HS-27A (cell line): ENCODE measurements at places on chromosomes 11 and 22.

GRCh38 chr11:2549491-2549875 lies 104.7 kb downstream of the KCNQ1 start:
- no peak for DNase-seq

DNA sequence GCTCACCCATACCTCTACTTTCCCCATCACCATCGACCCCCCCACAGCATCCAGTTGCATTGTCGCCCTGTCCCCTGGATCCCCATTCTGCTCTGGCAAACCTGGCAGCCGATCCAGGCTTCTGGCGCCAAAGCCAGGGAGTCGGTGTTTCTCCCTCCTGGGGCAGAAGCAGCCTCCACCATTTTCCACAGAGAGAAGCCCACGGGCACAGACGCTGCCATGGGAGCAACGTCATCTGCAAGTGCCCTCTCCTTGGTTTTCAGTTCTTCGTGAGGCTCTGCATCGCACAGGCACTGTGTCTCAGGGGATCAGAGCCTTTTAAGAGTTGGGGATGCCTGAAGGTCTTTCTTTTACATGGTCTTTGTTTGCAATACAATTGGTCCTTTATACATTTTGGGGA lies 2.3 kb downstream of the YPEL4 start:
- no peak for DNase-seq

- peak; percentile 15 for DNase-seq
Measured at GRCh38 chr11:30914143-30914762, 328.1 kb upstream of the MPPED2 start.

DNA sequence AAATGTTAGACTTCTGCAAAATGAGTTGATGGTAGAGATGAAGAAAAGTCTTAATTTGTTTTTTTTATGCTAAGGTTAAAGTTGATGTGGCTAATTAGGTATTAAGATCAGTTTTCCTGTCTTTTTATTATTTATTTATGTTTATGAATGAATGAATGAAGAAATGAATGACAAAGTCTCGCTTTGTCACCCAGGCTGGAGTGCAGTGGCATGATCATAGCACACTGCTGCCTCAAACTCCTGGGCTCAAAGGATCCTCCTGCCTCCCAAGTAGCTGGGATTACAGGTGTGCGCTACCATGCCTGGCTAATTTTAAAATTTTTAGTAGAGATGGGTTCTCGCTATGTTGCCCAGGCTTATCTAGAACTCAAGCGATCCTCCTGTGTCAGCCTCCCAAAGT lies 29.2 kb downstream of the MTMR3 start:
- no peak for DNase-seq

DNA sequence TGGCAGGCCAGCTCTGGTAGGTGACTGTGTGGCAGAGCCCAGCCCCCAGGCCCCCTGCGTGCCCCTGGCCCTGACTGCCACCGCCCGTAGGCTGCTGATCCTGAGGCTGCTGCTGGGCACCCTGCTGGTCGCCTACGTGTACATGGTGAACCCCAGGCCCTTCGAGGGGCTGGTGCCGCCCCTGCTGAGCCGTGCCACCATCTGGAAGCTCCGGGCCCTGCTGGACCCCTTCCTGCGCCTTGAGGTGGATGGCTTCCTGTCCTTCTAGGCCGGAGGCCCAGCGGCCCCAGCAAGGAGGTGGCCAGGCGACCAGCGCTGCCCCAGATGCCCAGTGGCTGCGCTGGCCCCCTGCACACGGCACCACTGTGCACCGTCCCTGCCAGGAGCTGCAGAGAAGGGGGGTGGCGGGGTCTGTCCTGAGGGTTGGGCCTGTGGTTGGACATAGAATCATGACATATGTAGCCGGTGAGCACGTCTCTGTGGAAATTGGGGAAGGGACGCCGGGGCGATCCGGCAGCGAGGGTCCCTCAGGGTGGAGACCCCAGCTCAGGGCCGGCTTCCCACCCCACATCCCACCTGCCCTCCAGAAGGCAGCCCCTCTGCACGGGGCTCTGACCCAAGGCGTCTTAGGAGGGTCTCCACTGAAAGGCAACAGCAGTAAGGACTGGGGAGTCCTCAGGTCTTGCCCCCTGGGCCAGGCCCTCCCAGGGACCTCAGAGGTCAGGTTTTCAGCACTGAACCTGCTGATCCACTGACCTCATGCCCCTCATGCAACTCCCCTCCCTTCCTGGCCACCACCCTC lies 185.4 kb downstream of the IGLL1 start:
- no peak for DNase-seq

DNA sequence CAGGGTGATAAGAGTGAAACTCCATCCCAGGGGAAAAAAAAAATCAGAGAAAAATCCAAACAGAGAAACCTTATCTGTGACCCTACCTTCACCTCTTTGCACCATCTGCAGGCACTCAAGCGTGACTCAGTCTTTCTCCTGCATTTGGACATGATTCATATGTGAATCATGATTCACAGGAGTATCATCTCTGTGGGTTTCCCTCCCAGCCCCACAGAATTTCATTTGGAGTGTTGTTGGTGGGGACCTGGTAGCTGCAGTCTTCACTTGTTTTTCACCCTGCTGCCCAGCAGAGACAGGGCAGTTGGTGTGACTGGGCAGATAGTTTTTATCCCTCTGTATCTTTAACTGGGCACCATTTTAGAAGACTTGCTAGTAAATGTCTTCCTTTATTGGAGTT lies 75.7 kb downstream of the DEPDC5 start:
- peak; percentile 83 for DNase-seq

- no peak for DNase-seq
Measured at GRCh38 chr11:69537126-69537525, 55.7 kb downstream of the LINC01488 start.

DNA sequence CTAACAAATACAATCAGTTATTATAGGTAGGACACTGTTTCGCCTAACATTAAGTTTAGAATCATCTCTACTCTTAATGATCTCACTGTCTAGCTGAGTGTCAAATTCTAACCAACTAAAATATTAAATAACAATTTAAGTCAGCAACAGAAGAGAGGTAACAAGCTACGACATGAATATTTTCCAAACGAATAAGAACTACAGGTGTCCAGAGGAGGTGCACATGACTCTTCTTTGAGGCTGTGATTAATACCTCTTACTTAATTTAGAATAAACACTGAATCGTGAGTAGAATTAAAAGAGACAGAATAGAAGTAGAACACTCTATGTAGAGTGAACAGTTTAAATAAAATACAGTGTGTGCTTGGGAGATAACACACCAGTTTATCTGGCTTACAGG lies 619.0 kb upstream of the ARHGAP42 start:
- DNase-seq = no peak

GRCh38 chr11:72637926-72638325 lies 36.3 kb downstream of the PDE2A start:
- no peak for DNase-seq

- peak; percentile 95 for DNase-seq
Measured at GRCh38 chr11:69636512-69637197, 4.3 kb upstream of the CCND1 start.

- DNase-seq = peak; percentile 73
Measured at GRCh38 chr11:66568124-66568916, at the start of gene CTSF. Gene CTSF, minus strand, starts transcription at chr11:66568606. Its CDS starts 120 bp downstream, at chr11:66568486.

DNA sequence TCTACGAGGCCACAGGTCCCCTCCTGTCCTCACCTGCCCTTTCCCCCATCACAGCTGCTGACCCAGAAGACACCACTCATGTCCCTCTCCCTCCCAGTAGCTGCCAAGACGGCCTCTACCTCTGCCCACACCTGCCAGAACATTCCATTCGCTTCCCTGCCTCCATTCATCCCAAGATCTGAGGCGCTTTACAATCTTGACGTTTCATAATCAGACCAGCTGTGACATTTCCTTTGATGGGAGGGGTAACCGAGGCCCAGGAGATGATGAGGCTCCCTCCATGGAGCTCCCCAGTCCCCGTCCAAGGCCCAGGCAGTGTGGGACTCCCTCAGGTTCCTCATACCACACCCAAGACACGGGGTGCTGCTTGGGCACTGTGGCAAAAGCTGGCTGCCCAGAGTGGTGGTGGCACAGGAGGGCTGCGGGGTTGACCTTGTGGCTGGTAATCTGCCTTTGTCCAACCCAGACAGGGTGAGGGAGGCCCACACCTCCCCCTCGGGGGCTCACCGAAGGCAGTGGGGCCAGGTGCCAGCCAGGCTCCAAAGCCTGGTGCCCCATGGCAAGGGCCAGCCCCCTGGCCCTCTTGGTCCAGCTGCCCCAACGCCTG lies 17.3 kb downstream of the PHLDA2 start:
- no peak for DNase-seq

DNA sequence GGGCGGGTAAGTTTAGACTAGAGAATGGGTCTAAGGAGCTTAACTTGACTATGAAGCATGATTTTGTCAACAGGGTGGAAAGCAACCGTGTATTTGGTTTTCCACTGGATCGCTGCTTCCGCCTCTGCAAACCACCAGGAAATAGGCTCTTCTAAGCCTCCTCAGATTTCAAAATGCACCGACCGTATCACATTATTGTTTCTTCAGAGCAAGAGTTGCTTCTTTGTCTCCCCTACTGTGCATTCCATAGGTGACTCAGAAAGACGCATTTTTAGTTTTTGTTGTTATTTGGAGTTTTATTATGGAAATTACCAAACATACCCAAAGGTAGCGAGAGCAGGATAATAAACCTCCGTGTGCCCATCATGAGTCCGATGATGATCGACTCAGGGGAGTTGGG lies 64.3 kb upstream of the RASD2 start:
- DNase-seq = no peak

DNA sequence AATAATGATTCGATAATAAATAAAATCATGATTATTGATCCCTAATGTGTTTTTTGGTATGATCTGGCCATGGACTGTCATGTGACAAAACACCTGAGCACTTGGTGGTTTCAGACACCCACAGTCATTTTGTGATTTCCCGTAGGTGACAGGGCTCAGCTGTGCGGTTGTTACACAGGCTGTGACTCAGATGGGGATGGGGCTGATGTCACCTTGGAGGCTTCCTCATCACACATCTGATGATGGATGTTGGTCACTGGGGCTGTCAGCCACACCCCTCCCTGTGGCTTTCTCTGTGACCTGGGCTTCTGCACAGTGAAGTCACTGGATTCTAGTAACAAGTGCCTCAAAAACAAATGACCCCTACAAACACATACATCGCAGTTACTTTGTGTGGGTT lies 995.1 kb downstream of the BRD1 start:
- no peak for DNase-seq

GRCh38 chr11:90204832-90205646 lies 17.8 kb downstream of the CHORDC1 start:
- no peak for DNase-seq

DNA sequence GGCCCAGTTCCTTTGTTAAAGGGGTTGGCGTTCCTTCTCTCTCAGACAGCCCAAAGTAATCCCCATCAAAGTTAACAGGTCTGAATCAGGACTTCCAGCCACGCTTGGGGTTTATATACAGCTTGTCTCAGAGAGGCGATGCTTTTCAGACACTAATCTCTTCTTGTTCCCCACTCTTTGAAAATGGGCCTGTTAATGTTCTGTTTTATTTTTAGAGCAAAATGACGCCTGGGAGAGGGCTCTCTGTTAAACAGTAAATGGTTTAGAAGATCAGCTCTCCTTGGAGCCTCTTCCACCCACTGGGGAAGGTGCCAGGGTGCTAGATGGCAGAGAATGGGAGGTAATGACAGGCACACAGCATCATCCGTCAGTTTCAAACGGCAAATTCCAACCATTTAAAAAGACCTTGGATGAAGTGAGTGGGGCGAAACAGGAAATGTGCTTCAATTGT lies 235.9 kb upstream of the NARS2 start:
- DNase-seq = no peak

DNA sequence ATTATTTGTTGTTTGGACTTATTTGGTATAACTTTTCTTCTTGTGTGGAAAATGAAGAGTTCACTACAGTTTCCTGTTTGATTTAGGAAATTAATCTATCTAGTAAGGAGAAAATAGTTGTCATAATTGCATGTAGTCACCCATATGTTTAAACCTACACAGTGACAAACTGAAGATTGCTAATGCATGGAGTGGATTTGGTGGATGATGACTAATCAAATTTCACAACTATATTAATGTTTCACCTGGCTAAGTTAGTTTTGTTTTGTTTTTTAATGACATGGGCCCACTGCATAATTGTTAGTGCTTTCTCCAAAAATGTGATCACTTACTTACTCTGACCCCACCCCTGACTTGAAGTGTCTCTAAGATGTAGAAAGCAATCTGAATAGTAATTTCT lies 170.6 kb downstream of the DYNC2H1 start:
- no peak for DNase-seq
